ENCODE measurements at places on chromosomes 5 and 9.

DNA sequence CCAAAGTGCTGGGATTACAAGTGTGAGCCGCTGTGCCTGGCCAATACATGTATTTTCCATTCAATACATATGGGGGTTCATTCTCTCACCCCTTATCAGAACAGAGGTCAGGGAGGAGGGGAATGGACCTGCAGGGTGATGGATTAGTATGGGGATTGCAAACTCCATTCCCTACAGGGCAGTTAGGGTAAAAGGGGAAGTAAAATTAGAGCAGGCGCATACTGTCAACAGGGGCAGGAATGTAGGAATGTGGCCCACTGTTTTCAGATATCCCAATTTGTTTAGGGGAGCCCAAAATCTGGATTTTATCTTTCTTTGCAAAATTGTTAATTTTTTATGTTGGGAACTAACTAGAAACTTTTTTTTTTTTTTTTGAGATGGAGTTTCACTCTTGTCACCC, 46.4 kb upstream of the SLC44A1 start:
- DNase-seq, result no peak

DNA sequence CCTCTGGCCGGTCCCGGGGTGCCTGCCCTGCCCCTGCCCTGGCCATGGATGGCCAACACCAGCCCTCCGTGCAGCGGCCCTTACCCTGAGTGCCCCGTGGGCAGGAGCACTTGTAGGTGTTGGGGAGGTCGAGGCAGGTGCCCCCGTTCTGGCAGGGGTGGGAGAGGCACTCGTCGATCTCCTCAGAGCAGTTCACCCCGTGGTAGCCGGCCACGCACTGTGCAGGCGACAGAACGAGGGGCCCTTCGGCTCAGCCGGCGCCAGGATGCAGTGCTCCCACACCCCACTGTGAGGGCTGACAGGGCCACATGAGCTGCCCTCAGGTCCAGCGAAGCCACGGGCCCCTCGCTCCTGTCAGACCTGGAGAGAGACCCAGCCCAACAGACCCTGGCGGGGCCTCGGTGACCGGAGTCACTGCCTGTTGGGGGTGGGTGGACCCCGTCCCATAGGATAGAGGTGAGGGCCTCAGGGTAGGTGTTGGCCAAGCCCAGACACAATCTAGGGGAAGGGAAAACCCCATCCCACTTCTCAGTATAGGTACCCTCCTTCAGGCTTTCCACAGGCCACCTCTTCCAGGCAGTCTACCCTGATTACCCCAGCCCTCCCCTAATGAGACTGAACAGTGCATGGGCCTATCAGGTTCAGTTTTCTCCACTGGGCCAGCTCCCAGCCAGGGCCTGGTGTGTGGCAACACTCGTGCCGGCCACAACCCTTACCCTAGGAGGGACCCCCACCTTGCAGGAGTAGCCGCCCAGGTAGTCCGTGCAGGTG, 24.6 kb upstream of the SEC16A start:
- DNase-seq, result no peak

GRCh38 chr9:134329886-134330285, 3.6 kb downstream of the RXRA start:
- DNase-seq, result no peak

- DNase-seq, result no peak
Measured at GRCh38 chr5:96627792-96628398, 34.3 kb upstream of the CAST start.

DNA sequence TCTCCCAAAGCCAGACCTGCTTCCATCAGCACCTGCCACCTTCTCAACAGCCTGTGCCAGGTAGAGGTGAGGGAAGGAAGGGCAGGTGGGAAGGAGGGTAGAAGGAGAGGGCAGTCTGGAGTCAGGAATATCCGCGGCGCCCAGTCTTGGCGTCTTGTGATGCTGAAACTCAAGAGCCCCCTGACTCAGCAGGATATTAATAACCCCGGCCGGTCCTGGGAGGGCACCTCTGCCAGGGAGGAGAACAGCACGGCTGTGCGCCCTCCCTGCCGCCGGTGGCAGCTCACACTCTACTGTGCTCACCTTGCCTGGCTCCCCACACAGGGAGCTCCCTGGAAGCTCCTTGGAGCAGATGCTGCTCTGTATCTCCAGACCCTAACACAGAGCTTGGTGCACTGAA, 11.6 kb upstream of the NTNG2 start:
- no peak for DNase-seq
